Thoracic aorta (tissue), 2 donors: ENCODE measurements at places on chromosomes 11 and 22. TPM values are rescaled to one million over a fixed set of nuclear protein-coding genes. Genes with fewer than 3 reads are reported as not detected.
A peak's percentile ranks its signal among the peaks of the same experiment; 100 is the strongest.

Gene VSTM5
- not detected for total RNA-seq

Gene PCNX3
- 39.5 TPM for total RNA-seq

Gene BTBD18
- total RNA-seq = not detected

Gene CNGA4
- not detected for total RNA-seq

Gene OR8G1
- not detected for total RNA-seq

- H3K4me3 ChIP-seq = no peak overlapping the region
- H3K27ac ChIP-seq = no peak overlapping the region
- DNase-seq = no peak
- no peaks in the 10 kb centered on the region for H3K27me3 ChIP-seq
Observed at GRCh38 chr11:133619973-133620372, 87.7 kb upstream of the OPCML start.

- no peak overlapping the region for H3K27ac ChIP-seq
- DNase-seq = no peak
- no peak overlapping the region for H3K4me3 ChIP-seq
- H3K27me3 ChIP-seq = no peaks in the 10 kb centered on the region
- no peaks in the 10 kb centered on the region for H3K36me3 ChIP-seq
- H3K4me1 ChIP-seq = no peaks in the 10 kb centered on the region
Observed at GRCh38 chr11:23021287-23021863, 161.1 kb upstream of the CCDC179 start.

DNA sequence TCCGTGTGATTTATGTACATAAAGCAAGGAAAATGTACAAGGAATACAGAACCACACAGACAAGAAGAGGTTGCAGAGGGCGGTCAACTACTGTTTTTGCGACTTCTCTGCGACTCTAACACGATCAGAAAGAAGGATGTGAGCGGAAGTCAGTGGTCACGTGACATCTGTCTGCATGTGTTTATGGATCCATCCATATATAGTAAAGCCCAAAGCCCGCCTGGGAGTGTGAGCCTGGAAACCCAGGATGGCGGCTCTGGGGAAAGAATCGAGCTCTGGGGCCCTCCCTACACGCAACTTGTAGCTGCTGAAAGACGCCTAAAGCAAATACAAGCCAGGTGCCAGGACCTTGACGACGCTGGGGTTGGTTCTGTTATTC is 8.8 kb downstream of the OSBPL5 start:
- H3K4me3 ChIP-seq = peak overlapping the region; percentile 66
- no peaks in the 10 kb centered on the region for H3K27me3 ChIP-seq
- no peaks in the 10 kb centered on the region for H3K36me3 ChIP-seq
- H3K4me1 ChIP-seq = peaks cover 46% of the 10 kb centered on the region

DNA sequence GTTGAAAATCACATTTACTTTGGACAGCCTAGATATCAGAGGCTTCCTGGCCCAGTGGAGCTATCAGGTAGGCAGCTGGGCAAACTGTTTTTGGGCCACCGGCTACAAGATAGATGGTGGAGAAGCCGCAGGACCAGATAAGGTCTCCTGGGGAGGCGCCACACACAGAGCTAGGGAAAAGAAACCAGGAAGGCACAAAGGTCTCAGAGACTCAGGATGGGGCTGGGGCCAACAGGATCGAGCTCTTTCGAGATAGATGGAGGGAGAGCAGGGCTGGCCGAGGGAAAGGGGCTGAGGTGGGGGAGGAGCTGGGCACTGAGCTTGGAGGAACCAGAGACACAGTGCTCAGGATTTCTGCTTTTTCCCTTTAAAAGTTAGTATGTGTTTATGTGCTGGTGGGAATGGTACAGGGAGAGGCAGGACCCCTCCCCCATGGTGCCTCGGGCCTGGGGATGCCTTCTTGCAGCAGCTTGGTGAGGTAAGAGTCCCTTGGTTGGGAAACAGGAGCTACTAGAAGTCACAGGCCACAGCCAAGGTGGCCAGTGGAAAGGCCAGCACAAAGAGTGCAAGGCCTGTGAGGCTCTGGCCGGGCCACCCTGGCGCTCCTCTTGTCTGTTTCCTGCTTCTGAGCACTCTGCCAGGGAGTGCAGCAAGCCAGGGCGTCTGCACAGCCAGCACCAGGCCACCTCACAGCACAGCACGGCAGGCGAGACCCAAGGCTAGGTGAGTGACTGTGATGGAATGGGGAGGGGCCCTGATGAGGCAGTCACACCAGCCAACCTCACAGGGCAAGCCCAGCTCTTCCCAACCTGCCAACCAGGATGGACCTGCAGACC is 11.5 kb upstream of the NAP1L4 start:
- H3K36me3 ChIP-seq = peaks cover 39% of the 10 kb centered on the region
- H3K4me3 ChIP-seq = no peak overlapping the region
- no peaks in the 10 kb centered on the region for H3K27me3 ChIP-seq
- no peak overlapping the region for H3K27ac ChIP-seq
- DNase-seq = no peak

DNA sequence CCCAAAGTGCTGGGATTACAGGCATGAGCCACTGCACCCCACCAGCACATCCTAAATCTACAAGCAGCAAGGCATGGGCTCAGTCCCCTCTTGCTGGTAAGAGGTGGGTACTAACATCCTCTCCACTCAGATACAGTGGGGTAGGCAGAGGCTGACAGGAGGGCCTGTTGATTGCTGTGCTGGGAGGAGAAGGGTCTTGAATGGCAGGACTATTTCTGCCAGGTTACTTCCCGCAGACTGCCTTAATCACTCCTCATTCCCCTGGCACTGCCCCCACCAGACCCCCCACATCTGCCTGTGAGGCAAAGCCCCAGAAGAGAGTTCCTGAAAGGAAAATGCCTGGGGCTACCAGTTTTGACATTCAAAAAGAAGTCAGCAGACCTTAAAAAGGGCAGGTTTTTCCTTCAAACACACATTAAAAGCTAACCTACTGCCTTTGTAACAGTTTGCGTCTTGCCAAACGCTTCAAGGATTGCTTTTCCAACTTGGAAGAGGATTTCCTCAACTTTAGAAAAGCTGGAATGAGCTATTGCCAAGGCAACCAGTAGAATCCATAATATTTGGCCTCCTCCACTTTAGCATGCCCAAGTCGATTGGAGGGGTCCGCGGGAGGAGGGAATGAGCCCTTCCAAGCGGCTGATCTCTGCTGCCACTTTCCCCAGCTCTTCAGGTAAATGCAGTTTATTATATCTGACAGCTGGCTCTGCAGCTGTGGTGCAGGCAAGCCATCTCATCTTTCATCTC is 62.0 kb downstream of the FDX1 start:
- no peaks in the 10 kb centered on the region for H3K27me3 ChIP-seq
- no peaks in the 10 kb centered on the region for H3K36me3 ChIP-seq
- H3K4me3 ChIP-seq = no peak overlapping the region
- no peak for DNase-seq
- no peak overlapping the region for H3K27ac ChIP-seq

- H3K36me3 ChIP-seq = no peaks in the 10 kb centered on the region
- no peak overlapping the region for H3K4me3 ChIP-seq
- H3K4me1 ChIP-seq = no peaks in the 10 kb centered on the region
- no peak for DNase-seq
Observed at GRCh38 chr11:112770487-112770886, 190.7 kb upstream of the NCAM1 start.
